ENCODE measurements at places on chromosomes 3 and 15.

DNA sequence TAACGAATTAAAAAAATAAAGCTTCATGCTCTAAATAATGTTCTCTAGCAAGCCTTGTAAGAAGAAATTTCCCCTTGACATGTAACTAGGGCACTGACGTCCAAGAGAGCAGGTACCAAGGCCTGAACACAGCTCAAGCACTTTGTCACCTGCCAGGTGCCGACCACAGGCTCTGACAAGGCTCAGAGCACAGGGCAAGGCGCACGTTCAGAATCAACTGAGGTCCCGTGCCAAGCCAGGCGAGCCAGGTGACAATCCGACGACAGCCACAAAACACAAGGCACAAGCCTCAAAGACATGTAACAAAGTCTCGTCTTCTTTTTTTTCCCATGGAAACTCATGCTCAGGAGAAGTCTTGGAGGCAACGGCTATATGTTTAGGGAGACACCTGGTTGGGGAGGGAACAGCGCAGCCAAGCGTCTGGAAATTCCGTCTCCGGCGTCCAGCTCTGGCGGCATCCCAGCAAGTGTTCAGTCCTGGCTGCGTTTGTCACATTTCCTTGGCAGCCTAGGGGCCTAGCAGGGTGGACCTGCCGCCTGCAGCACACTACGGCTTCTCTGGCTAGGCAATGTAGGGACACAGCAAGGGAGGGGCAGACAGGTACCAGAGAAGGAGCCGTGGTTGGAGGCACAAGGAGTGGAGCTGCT, 76.7 kb downstream of the ADAMTS17 start:
- DNase-seq, result no peak

DNA sequence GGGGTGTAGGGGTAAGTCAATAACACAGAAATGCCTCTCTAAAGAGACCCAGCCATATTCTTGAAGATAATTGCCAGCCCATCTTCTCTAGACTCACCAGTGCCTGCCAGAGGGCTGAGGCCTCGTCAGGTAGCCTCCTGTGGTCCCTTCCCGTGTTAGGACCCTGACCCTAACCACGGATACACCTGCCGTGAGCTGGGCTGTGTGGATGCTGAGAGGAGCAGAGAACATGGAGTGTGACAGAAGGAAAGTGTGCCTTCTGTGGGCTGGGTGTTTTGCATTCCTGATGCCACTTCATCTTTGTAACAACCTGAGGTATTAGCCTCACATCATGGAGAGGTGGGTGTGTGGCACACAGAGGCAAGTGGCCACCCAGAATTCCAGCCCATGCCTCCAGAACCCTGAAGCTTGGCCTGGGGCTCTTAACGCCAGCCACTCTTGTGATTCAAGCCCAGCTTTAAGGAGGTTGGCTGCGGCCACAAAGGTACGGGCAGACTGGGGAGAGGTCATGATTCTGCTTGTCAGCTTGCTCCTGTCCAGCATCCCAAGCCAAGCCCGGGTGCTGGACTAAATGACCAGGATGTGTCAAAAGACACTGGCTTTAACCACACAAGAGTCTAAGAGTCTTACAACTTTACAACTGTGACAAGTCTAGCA, 21.1 kb upstream of the ABTB1 start:
- no peak for DNase-seq

DNA sequence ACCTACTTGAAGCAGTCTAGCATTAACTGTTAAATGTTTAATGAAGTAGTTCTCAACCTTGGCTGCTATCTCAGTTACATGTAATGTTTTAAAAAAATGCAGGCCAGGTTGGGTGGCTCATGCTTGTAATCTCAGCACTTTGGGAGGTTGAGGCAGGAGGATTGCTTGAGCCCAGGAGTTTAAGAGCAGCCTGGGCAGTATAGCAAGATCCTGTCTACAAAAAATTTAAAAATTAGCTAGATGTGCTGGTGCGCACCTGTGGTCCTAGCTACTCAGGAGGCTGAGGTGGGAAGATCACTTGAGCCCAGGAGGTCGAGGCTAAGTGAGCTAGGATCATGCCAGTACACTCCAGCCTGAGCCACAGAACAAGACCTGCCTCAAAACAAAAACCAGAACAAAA, 29.3 kb downstream of the UBE2E1 start:
- no peak for DNase-seq

GRCh38 chr3:178393146-178393545, 143.1 kb upstream of the KCNMB2 start:
- no peak for DNase-seq

GRCh38 chr3:15050405-15051092, 14.6 kb downstream of the MRPS25 start:
- DNase-seq, result no peak

DNA sequence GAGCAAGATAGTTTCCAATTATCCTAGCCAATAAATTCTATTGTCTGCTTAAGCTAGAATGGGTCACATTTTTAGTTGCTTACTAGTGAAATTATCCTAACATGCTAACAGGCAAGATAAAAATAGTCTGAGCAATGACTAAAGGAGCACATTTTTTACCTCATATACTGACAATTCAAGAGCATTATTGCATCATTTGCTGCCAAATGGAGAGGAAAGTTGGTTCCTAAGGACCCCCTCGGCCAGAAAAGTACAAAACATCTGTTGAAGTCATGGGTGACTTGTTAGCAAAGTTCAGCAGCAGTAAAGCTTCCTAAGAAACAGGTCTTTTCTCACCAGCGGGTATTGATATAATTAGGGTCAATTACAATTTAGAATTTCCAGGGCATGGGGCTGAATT, 1001.0 kb downstream of the FHIT start:
- DNase-seq, result no peak

GRCh38 chr3:156816091-156816793, 9.9 kb upstream of the LEKR1 start:
- no peak for DNase-seq

GRCh38 chr3:53780171-53780570, 66.0 kb downstream of the CHDH start:
- no peak for DNase-seq

DNA sequence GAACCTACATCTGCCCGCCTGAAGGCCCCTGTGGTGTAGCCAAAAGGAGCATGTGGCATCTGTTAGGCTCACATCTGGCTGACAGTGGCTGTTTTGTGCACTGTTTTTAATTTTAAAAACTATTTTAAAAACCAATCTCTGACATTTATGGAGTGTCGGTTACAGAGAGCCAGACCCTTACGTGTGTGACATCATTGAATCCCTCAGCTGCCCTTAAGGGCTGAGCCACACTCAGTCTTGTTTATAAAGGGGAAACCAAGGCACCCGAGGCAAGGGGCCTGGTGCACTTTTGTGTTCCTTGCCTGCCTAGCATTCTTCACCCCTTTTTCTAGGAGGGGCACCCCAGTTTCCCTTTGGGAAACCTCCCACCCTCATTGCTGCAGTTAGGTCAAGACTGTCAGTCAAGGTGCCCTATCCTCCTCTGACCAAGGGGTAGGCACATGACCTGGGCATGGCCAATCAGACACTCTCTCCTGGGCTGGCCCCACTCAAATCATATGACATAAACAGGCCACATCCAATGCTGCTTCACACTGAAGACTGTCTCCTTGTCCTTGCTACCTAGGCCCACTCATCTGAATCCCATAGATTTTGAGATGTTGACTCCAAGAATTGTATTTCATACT, 105.3 kb downstream of the LSM3 start:
- DNase-seq, result no peak

- no peak for DNase-seq
These were observed 46.8 kb downstream of the CMTM6 start for GRCh38 chr3:32455609-32456428.

Measured in NCI-H446 (cell line).